Stimulated activated CD8-positive, alpha-beta memory T cell treated with anti-CD3 and anti-CD28 coated beads, Interleukin-7, amount 100 ng/mL, for 24 hours (primary cell): ENCODE measurements at places on chromosomes 6 and 20.

GRCh38 chr6:167125410-167125809, 2.5 kb downstream of the CCR6 start:
- no peak for DNase-seq

DNA sequence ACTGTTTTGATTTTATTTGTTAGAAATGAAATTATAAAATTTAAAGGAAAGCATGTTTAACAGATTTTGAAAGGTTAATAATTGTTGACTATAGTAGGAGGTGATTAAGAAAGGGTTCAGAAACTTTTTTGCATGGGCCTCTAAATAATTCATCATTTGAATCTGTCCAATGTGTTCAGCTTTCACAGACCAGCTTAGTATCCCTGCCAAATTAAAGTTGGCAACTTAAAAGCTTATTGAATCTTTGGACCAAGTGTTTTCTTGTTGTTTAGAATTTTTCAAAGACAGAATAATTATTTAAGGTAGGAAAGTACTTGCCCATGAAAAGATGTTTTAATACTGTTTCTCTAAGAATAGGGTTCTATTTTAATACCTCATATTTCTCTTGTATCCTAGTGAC, 466.0 kb downstream of the GJA1 start:
- DNase-seq, result no peak

DNA sequence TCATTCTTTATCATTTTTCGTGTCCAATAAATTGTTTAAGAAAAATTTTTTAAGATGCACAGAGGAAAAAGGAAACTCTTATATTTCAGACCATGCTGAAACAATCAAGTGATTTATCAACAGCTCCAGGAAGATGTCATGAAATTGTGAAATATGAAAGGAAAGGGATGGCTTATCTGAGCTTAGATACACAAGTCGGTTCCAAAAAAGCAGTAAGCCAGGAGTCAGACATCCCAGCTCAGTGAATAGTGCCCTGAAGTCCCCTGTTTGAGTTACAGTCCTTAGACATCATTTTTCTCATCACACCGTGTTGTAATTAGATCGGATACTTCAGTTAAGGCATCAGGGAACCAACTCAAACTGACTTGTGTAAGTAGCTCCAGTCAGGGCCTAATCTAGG, 91.0 kb upstream of the SSTR4 start:
- DNase-seq, result no peak

DNA sequence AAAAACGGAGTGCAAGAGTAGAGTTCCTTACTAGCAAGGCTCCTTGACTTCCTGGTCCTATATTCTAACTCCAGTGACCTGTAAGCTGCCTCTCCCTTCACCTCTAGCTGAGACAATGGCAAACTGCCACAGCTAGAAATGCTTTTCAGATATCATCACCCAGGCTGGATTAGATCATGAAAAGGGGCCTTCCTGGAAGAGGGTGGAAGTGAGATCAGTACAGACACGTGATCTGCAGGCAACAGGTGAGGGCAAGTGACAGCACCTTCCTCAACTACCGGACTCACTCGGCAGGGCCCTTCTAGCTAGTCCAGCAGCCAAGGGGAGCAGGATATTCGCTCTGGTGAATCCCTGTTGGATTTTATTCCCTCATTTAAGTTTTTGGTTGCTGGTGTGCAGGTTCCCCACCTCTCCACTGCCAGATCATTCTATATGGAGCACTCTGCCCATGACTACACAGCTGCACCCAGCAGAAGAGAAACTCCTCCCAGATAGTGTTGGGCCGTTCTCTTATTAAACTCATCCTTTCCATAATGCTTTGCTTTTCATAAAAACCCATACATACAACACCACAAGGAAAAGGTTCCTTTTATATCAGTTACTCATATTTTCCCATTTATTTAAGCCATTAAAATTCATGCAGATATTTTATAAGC, 26.4 kb upstream of the FAM83C start:
- DNase-seq, result no peak

DNA sequence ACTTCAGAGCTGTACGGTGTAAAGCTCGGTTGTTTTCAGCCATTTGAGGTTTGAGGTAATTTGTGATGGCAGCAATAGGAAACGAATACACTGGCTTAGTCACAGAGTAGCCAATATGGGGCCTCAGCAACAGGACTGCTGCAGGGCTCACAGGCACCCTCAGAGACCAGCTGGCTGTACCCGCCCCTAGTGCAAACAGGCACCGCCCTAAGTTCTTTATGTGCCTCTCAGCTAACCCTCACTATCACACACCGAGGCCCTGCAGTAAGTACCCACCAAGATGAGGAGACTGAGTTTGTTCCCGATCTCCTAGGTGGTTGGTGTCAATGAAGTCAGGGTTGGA, 11.2 kb upstream of the SERPINB9 start:
- DNase-seq, result no peak

GRCh38 chr20:38769376-38770295, 21.4 kb downstream of the ACTR5 start:
- DNase-seq, result no peak

- no peak for DNase-seq
These were observed 3.2 kb upstream of the SIRPB2 start for GRCh38 chr20:1494436-1494835.

DNA sequence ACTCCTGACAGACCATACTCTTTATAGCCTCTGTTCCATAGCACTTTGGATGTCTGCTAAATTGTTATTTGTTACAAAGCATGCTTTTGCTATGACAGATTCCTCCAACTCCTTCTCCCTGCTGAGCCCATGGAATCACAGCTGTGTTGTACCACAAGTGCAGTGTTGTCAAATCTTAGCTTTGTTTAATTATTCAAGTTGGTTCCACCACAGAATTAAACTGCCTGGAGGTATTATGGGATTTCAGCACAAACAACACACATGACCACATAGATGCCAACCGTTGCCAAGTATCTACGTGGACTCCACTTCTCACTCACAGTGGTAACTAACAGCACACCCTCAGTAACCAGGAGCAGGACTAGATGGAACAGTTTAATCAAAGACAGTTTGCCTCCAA, 32.7 kb upstream of the MARCKS start:
- DNase-seq, result no peak

DNA sequence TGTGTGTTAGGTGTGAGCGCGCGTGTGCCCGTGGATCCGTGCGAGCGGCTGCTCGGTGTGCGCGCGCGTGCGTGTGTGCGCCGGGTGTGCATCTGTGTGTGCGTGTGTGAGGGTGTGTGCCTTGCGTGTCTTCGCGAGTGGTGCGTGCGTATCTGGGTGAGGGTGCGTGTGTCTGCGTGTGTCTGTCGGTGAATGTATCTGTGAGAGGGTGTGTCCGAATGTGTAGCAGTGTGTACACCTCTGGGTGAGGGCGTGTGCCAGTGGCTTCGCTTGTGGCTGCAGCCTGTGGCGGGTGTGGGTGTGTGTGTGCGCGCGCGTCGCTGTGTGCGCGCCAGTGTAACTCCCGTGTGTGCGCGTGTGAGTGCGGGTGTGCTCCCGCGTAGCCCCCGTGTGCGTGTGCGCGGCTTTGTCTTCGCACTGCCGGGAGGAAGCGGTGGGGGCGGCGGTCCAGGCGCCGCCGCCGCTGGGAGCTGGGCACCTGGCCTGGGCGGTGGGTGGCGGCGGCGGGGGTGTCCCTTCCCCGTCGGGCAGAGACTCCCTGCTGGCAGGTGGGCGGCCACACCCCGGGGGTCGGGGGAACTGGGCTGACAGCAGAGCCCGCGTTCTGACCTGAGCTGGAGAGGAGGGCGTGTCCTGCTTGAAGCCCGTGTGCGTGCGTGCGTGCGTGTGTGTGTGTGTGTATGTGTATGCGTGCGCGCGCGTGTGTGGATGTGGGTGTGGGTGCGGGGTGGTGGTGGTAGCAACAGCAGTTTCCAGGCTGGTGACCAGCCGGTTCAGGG, 61.3 kb upstream of the EPB41L1 start:
- DNase-seq, result no peak

DNA sequence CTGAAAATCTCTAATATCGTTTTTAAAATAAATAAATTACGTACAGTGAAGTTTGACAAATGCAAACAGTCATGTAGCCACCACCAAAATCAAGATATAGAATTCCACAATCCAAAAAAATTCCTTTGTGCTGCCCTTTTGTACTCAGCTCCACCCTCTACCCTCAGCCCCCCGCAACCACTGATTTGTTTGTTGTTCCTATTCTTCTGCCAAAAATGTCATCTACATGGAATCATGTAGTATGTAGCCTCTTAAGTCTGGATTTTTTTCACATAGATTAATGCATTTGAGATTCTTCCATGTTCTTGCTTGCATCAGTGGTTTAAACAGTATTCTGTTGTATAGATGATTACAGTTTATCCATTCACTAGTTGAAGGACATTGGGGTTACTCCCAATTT, 8.5 kb upstream of the REPS1 start:
- no peak for DNase-seq

GRCh38 chr20:53146201-53146891, 174.2 kb downstream of the TSHZ2 start:
- DNase-seq, result peak; percentile 7

GRCh38 chr6:170182781-170183120, 108.1 kb downstream of the DLL1 start:
- DNase-seq, result no peak

GRCh38 chr20:10260316-10260715, 41.7 kb downstream of the SNAP25 start:
- DNase-seq, result no peak

GRCh38 chr6:17101422-17102257, at the start of gene STMND1:
STMND1 (plus strand) TSS chr6:17102050; CDS start chr6:17102258, 208 bp downstream.
- DNase-seq, result no peak
